Activated CD4-positive, alpha-beta T cell treated with anti-CD3 and anti-CD28 coated beads, Interleukin-2, amount 50 U/mL, for 24 hours (primary cell): ENCODE measurements at places on chromosomes 4 and X.

- no peak for DNase-seq
These were observed 34.4 kb upstream of the MSMO1 start for GRCh38 chr4:165293061-165293460.

- DNase-seq, result peak; percentile 15
These were observed 82.0 kb downstream of the PLS3 start for GRCh38 chrX:115642895-115643530.

- DNase-seq, result no peak
These were observed 2.8 kb upstream of the ZNF718 start for GRCh38 chr4:121408-122084.

GRCh38 chr4:77036206-77036605, 39.6 kb downstream of the CCNI start:
- DNase-seq, result no peak

- DNase-seq, result no peak
These were observed 25.8 kb downstream of the PPEF1 start for GRCh38 chrX:18733287-18733686.

- DNase-seq, result no peak
These were observed 88.4 kb downstream of the ZXDA start for GRCh38 chrX:57821703-57822387.

DNA sequence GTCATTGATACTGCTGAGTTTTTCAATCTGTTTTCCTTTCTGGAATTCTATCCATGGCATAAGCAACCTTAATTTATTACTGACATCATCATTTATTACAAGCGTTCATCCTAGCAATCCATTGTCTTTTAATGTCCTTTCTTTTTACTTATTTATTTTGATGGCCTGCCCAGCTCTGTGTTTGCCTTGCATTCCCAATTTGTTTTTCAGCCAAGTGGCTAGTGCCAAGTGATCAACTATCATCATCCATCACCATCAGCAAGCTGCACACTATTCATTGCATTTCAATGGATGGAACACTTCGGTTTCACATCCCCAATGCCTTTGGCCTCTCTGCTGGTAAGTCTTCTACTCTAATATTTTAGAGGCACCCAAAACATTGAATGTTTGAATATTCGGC, 831.7 kb upstream of the EPHA5 start:
- no peak for DNase-seq

GRCh38 chrX:148541584-148541940, 41.1 kb downstream of the AFF2 start:
- no peak for DNase-seq

GRCh38 chr4:72767618-72768302, 198.7 kb upstream of the ADAMTS3 start:
- no peak for DNase-seq

DNA sequence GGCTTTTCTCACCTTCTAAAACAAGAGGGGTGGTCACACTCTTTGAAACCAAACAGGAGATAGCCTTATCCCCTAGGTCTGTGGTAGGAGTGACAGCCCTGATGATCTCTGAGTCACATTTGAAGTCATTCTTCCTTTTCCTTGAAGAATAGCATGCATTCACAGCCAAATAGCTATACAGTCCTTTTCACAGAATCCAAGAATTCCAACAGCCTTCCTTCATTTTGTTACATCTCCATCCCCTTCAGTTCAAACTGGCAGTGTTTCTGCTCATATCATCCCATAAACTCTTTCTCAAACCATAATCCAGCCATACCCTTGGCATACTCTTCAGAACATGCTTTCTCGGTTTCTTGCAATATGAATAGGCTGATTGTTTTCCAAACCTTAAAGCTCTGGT, 33.3 kb upstream of the TMEM184C start:
- DNase-seq, result no peak
